ENCODE measurements at places on chromosomes 7 and 10.

- DNase-seq: no peak
These were observed 88.1 kb upstream of the FAM3C start for GRCh38 chr7:121484089-121484763.

- no peak for DNase-seq
These were observed 541 bp upstream of the DENND10 start for GRCh38 chr10:119103241-119103902.

GRCh38 chr10:51124852-51125251 lies 50.6 kb downstream of the PRKG1 start:
- no peak for DNase-seq

GRCh38 chr10:132566892-132567291 lies 29.3 kb downstream of the INPP5A start:
- no peak for DNase-seq

DNA sequence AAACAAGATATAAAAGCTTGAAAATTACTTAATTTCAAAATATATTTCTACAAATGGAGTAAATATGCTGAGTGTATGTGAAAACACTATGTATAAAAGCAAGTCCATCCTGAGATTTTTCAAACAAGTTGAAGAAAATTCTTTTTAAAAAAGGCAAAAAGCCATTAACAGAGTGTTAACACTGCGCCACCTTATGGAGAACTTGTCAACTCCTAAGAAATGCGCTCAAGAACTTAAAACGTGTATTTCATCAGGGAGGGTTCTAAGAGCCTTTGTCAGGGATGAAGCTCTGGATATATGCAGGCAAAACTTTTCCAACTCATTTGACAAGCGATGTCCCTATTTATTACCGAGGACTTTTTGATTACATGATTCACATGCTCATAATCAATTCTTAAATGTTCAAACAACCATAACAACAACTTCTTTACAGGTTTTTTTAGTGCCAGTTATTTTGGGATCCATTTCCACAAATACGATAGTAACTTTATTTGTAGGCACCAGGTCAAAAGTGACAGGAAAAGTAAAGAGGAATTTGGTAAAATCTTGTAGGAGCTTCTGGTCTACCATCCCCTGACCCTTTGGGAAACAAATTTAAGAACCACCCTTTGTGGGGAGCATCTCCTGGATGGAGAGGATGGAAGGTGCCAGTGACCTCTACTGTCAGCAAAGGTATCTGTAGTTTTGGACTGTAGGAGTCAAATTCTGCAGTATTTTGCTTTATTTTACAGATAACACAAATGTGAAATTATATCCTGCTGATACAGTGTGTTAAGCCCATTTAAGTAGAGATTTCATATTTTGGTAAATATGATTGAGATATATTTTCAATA lies 23.2 kb downstream of the CALCR start:
- DNase-seq: no peak

DNA sequence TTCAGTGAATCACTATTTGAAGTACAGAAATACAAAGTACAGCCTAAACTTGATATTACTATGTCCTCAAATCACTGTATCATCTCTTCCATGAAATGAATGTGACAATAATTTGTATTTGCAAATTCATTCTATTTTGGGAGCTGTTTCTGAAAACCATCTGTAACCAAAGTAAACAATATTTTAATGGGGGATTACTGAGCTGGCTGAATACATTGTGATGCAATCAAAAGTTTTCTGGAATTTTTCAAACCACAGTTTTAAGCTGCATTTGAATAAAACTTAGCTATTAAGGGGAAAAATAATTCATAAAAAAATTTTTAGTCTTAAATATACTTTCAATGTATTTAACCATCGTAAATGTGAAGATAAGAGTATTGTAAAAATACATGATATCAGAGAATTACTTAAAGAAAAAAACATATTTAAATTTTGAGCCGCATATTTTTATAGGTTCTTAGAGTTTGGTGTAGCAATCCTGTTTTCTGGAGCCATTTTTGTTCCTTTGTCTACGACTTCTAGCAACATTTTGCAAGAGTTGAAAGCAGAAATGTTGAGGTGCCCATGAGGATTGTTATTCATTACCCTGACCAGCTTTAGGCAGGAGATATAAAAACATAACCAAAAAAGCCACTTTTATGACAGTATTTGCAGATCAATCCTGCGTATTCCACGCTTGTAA lies 45.9 kb upstream of the AGMO start:
- no peak for DNase-seq

DNA sequence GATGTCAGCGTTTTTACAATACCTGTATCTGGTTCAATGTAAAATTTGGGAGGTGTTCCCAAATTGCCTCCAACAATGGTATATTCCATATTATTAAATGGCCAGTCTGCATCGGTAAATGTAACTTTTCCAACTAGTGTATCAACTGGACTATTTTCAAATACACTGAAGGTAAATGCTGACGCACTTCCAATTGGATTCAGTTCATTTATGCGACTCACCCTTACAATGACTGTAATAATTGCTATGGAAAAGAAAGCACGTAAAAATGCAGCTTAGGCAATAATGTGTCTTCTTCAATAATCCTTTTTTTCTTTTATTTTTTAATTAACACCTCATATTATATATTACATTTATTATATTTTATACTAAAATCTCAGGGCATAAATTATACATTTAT lies 209.1 kb downstream of the HGF start:
- no peak for DNase-seq

DNA sequence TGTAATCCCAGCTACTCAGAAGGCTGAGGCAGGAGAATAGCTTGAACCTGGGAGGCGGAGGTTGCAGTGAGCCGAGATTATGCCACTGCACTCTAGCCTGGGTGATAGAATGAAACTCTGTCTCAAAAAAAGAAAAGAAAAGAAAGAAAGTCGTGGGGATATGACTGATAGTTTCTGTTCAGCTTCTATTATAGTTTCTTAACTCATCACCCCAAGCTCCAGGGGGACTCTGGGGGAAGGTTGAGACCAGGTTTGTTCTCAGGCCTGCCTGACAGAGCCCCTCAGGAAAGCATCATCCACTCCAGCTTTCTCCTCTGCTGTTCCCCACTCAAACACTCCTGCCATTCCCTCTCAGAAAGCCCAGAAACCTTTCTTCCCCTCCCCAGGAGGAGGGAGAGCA lies 542.4 kb upstream of the GALNT17 start:
- no peak for DNase-seq

- DNase-seq: no peak
These were observed 267.3 kb upstream of the MKI67 start for GRCh38 chr10:128393546-128393945.

- DNase-seq: no peak
These were observed 1.7 kb downstream of the AKR1B1 start for GRCh38 chr7:134457210-134457609.

- no peak for DNase-seq
These were observed 134.1 kb downstream of the CCNY start for GRCh38 chr10:35470248-35470924.

GRCh38 chr10:23186697-23187096 lies 5.4 kb upstream of the PTF1A start:
- no peak for DNase-seq

GRCh38 chr7:132298790-132299189 lies 277.5 kb downstream of the PLXNA4 start:
- no peak for DNase-seq

GRCh38 chr7:156650042-156650441 lies 9.5 kb downstream of the RNF32 start:
- no peak for DNase-seq

DNA sequence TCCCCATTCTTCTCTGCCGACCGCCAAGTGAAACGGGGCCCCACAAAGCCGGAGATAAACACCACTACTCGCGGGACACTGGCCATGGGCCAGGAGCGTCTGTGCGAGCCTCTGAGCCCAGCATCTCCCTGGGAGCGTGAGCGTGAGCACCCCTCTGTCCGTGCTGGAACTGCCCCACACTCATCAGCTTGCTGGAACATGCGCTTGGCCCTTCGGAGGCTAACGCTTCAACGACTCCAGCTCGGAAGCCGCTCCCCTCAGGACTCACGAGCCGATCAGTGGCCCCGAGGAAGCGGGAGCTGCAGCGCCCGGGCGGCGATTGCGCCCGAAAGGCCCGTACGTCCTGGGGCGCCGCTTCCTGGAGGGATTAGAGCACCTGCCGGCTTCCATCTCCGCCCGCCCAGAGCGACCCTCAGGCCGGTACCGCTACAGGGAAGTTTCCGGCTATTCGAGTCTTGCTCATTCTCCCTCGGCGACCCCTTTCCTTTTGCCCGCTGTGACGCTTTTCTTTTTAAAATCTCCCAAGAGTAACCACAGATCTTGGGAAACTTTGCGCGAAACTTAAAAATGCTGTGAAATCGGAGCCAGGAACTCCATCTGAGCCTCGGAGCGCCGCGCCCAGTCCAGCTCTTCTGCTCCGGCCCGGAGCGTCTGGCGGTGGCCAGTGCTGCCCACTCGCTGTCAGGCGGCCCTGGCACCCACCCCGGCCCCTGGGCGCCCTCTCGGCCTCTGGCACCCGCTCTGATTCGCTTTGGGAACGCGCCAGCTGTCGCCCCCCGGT lies 1.0 kb downstream of the TLL2 start:
- no peak for DNase-seq

GRCh38 chr10:85647741-85648140 lies 718.9 kb downstream of the GRID1 start:
- no peak for DNase-seq

GRCh38 chr7:85474234-85474633 lies 287.4 kb upstream of the SEMA3D start:
- DNase-seq: no peak

DNA sequence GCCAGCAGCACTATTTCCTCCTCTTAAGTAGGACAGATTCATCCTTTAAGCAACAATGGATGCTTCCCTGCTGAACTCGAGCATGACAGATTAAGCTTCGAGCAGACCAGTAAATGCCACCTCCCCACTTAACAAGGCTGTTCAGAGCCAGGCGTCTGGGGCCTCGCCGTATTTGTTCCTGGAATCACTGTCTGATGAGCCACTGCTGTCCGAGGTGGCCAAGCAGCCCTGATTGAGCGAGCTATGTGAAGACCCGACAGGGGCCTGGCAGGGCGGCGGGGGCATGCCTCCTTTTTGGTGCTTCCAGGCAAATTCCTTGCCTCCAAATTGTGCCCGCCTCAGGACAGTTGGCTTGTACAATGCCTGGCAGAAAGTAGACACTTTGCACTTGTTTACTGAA lies 862.6 kb downstream of the NRG3 start:
- no peak for DNase-seq
